ENCODE measurements at places on chromosomes 2 and 18.

DNA sequence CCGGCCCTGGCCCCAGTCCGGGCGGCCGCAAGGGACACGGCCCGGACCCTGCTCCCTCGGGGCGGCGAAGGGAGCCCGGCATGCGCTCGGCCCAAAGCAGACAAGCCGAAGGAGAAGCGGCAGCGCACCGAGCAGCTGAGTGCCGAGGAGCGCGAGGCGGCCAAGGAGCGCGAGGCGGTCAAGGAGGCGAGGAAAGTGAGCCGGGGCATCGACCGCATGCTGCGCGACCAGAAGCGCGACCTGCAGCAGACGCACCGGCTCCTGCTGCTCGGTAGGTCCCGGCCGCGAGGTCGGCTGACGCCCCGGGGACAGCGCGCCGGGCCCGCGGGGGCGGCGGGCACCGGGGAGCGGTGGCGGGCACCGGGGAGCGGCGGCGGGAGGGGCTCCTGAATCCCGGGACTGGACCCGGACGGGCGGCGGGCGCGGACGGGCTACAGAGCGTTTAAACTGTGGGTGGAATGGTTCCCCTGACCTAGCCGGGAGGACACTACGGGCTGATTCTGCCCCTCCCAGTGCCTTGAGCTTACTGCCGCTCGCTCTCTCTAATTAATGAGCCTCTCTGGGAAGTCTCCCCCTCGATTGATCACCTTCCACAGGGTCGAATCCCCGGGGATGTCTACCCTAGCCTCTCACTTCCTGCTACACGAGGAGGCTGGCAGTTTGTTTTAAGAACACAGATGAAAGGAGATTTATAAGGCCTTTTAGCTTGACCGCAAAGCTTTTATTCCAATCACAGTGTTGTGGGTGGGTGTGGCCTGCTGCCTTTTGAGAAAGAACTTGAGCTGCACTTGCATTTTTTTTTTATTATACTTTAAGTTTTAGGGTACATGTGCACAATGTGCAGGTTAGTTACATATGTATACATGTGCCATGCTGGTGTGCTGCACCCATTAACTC is 853 bp downstream of the GNAL start:
- DNase-seq, result peak; percentile 46

DNA sequence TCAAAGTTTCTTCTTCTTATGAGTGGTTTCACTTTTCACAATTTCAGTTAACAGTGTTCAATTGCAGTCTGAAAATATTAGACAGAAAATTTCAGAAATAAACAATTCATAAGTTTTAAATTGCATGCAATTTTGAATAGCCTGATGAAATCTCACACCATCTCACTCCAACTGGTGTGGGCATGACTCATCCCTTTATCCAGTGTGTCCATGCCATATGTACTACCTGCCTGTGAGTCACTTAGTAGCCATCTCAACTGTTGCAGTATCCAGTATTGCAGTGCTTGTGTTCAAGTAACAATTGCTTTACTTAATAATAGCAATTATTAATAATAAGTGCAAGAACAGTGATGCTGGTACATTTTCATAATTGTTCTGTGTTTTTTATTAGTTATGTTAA is 1202.5 kb downstream of the DSC3 start:
- DNase-seq, result no peak

GRCh38 chr2:62597323-62597722 is 91.3 kb upstream of the TMEM17 start:
- DNase-seq, result no peak

- DNase-seq, result no peak
These were observed 300.1 kb upstream of the NXPH2 start for GRCh38 chr2:139080244-139080643.

DNA sequence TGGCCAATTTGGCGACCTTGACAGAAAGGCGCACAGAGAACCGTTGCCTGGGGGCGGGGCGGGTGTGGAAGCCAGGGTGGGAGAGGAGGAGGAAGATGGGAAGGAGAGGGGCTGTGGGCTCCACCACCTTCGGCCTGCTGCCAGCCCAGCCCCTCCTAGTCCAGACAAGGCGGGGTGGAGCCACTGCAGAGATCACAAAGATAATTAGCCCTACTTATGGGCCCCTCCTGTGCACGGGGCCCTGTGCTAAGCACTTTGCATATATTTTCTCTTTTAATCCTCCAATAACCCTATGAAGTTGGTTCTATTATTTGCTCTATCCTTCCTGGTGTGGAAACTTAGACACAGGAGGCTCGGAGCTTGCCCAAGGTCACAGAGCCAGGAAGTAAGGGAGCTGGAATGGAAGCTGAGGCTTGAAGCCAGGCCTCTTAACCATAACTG is 13.7 kb upstream of the ECEL1 start:
- no peak for DNase-seq

DNA sequence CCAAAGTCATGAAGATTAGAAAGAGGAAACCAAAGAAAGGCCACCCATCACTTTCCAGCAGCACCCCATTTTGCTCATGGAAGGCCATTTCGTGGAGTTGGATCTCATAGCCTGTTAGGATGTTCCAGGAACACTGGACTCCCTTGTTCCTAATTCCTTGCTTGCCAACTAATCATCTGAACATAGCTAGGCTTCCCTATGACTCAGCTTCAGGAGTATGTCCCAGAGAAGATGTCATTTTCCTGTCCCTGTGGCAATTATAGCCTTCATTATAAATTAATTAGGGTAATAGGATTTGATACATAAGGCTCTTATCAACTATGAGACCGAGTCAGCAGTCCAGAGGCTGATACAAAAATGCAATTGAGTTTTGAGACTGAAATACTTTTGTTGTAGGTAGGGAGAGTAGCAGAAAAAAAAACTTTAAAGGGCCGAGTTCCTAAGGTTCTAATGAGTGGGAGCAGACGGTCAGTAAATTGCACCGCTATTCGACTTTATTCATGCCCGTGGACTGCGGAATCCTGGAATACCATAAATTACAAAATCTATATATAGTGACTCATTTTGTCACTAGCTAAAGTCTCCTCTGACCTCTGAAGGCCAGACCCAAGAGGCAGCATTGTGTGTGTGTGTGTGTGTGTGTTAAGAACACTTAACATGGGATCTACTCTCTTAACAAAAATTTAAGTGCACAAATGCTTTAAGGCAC is 311.8 kb downstream of the FBXO15 start:
- no peak for DNase-seq

DNA sequence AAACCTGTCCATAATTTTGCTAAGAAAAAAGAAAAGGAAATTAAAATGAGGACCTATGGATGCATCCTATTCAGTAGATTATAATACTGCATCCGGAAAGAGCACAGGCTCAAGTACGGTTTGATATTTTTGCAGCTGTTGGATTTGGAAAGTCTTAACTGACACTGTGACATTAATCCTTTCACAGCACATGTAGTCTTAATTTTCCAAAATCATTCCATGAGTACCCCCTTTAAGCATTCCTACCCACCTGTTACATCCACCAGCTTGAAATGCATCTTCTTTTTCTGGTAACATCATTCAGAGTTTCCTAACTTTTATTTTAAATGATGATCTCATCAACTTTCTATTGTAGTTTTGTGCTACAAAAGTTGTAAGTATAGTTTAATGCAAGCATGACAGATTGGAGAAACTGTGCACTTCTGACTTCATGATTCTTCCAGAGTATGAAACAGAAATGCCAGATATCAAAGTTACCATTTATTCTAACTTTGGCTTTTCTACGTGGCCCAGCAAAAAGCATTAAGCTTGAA is 113.5 kb downstream of the ESCO1 start:
- DNase-seq, result no peak

- DNase-seq, result peak; percentile 43
These were observed 1.9 kb downstream of the CDH20 start for GRCh38 chr18:61334951-61335683.

- no peak for DNase-seq
These were observed 66.5 kb downstream of the TNP1 start for GRCh38 chr2:216793386-216793785.

GRCh38 chr2:26298286-26298637 is 47.7 kb upstream of the SELENOI start:
- no peak for DNase-seq

Data from NCI-H146 (cell line).